ENCODE measurements at places on chromosomes 12 and 14. TPM values are rescaled to one million over a fixed set of nuclear protein-coding genes. Genes with fewer than 3 reads are reported as not detected.

DNA sequence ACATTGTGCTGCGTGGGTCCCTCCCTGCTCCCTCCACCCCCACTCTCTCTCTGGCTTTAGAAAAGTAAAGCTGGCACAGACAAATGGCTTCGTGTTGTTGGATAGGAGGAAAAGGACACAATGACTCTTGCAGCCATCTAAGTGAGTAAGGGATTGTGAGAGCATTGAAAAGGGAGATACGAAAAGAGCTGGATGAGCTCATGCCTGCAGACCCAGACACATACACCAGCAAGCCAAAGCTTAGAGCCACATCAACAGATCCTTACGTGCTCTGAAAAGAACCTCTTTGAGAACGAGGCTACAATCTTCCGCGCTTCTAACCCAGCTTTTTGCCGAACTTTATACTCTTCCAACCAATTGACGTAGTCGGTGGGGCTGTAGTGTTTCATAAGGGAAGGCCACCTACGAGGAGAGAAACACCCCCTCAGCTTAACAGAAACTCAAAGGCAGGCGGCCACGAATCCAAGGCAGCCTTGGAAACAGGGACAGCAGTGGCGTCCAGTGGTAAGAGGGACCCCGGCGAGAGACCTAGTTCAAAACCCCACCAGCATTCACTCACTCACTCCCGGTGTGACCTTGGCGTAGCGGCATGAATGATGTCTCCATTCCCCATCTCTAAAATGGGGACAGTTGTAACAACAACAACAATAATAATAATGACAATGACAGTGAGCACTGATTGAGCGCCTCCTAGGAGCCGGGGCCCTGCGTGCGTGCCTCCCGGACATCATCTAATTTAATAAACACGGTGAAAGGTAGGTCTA, 1.1 kb downstream of the FBXO21 start:
- peaks cover 24% of the 10 kb centered on the region for H3K4me1 ChIP-seq
- no peak for DNase-seq
- H3K27me3 ChIP-seq = peaks cover 14% of the 10 kb centered on the region
- H3K4me3 ChIP-seq = peak overlapping the region; percentile 94
- H3K27ac ChIP-seq = no peak overlapping the region
- H3K36me3 ChIP-seq = peaks cover 47% of the 10 kb centered on the region

GRCh38 chr14:70555890-70556289, 21.1 kb upstream of the ADAM20 start:
- H3K4me1 ChIP-seq = peaks cover 8% of the 10 kb centered on the region
- peak overlapping the region; percentile 11 for H3K27ac ChIP-seq
- peak; percentile 24 for DNase-seq

DNA sequence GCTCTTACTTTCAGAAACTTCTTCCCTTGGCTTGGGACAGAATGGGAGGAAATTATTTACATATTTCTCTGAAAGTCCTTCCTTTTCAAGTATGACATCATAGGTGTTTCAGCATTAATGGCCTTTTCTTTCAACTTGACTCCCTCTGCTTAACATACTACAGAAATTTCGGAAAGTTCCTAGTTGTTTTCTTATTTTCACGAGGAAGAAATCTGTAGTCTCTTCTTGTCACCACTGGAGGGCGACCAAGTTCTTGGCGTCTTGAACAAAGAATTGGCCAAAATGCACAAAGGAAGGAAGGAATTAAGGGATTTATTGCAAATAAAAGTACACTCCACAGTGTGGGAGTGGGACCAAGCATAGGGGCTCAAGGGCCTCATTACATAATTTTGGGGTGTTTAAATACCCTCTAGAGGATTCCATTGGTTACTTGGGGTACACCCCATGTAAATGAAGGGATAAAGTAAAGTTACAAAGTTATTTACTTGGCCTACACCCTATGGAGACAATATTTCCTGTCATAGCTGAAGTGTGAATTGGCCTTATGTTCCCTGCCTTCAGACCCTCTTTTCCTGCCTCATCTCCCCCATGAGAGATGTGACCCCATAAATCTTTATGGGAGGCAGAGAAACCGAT, 70.4 kb downstream of the RPL10L start:
- peak; percentile 50 for DNase-seq
- no peaks in the 10 kb centered on the region for H3K27me3 ChIP-seq
- H3K4me1 ChIP-seq = no peaks in the 10 kb centered on the region
- no peak overlapping the region for H3K4me3 ChIP-seq

GRCh38 chr12:94856324-94856723, 147.2 kb downstream of the NDUFA12 start:
- peaks cover 33% of the 10 kb centered on the region for H3K27me3 ChIP-seq
- no peaks in the 10 kb centered on the region for H3K4me1 ChIP-seq
- DNase-seq = no peak
- H3K27ac ChIP-seq = no peak overlapping the region

GRCh38 chr12:30996255-30996654, 69.7 kb downstream of the TSPAN11 start:
- H3K27me3 ChIP-seq = peaks cover 15% of the 10 kb centered on the region
- H3K27ac ChIP-seq = no peak overlapping the region
- H3K36me3 ChIP-seq = no peaks in the 10 kb centered on the region
- H3K4me1 ChIP-seq = no peaks in the 10 kb centered on the region

GRCh38 chr12:121614872-121615467, 11.4 kb upstream of the ORAI1 start:
- DNase-seq = no peak
- no peak overlapping the region for H3K4me3 ChIP-seq
- H3K27ac ChIP-seq = no peak overlapping the region
- H3K4me1 ChIP-seq = peaks cover 6% of the 10 kb centered on the region
- no peaks in the 10 kb centered on the region for H3K27me3 ChIP-seq
- H3K36me3 ChIP-seq = peaks cover 4% of the 10 kb centered on the region

DNA sequence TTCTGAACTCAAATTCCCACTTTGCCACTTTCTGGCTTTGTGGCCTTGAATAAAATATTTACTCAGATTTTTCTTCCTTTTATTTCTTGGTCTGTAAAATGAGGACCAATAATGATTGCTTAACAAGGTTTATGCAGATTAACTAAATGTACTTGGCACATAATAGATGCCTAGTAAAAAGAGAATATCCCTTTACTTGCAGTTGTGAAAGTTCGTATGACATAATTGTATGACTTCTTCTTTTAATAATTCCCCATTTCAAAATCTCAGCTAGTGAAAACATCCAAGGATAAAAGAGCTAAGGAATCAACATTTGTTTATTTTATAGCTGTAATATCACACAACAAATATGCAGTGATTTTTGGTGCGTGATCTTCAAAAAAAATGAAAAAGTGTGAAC, 215.6 kb upstream of the ATP2B1 start:
- DNase-seq = no peak
- peaks cover 7% of the 10 kb centered on the region for H3K4me1 ChIP-seq
- H3K27me3 ChIP-seq = no peaks in the 10 kb centered on the region
- H3K27ac ChIP-seq = no peak overlapping the region
- no peaks in the 10 kb centered on the region for H3K36me3 ChIP-seq

- no peaks in the 10 kb centered on the region for H3K4me1 ChIP-seq
- H3K36me3 ChIP-seq = no peaks in the 10 kb centered on the region
- H3K27ac ChIP-seq = no peak overlapping the region
- H3K4me3 ChIP-seq = no peak overlapping the region
- no peak for DNase-seq
Measured at GRCh38 chr14:86575141-86575540, 1045.2 kb downstream of the FLRT2 start.

DNA sequence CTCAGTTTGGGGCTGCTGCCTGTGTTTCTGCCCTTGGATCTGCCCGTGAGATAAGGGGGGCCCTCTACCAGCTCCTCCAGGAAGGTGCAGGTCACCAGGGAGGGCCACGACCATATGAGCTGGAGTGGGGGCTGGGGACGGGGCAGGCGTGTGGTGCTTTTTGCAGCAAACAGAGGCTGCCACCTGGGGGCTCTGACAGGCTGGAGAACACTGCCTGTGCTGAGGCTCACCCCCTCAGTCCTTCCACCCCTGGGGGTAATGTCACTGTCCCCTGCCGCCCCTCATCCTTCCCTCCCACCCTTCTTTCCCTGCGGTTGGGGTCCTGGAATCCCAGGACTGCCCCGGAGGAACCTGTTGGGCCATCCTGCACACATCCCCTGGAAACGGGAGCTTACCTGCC, 3.2 kb downstream of the PLD4 start:
- H3K36me3 ChIP-seq = peaks cover 3% of the 10 kb centered on the region
- H3K27ac ChIP-seq = no peak overlapping the region

DNA sequence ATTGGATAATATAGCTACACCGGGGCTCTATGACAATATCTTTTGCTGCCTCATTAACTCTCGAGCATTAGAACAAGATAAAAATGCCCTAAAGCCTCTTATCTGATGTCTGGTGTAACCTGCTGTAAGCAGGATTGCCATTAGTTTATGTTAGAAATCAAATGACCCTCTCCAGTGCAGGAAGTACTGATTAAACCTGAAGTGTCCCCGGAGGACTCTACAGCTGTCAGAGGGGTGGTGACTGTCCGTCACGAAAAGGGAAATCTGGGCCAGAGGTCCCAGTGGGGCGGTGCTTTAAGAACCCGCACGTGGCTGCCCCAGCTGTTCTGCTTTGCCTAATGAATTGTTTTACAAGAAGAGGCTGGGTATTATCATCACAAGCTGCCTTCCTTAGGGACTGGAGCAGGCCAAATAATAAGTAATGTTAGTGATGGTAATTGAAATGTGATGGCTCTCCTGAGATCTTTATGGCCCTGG, 55.7 kb downstream of the LIN52 start:
- H3K27ac ChIP-seq = no peak overlapping the region
- H3K36me3 ChIP-seq = peaks cover 6% of the 10 kb centered on the region
- no peak for DNase-seq
- H3K4me3 ChIP-seq = no peak overlapping the region
- peaks cover 3% of the 10 kb centered on the region for H3K4me1 ChIP-seq

DNA sequence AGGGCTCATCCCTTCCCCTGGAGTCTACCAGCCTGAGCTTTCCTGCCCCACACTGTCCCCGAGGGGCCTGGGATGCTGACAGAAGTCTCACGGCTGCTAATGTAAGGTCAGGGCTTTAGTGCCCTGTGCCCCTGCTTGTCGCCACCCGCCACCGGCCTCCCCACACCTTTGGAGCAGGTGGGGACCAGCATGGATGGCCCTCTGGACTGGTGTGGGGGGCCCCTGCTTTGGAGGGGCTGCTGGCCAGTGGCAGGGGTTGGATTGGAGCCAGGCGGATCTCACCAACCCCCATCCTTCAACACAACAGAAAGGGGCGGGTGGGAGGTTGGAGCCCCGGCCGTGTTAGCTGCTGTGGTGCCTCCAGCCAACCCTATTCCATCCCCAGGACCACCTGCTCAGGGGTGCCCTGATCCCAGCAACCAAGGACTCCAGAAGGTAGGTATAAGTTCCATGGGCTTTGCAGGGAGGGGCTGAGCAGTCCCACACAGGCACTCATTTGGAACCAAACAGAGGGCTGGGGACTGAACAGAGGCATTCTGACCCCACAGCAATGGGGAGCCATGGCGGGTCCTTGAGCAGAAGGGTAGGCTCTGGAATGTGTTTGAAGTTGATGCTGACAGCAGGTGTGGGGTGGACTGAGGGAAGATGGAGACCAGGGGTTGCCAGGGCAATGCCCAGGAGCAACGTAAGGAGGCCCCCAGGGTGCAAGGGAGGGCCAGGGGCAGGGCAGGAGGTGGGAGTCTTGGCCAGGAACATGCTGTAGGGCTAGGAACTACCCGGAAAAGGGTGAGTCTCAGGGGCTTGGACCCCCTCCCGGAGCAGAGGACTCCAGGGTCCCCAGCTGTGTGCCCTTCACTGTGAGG, 145.1 kb upstream of the C14orf180 start:
- peaks cover 9% of the 10 kb centered on the region for H3K4me1 ChIP-seq
- no peak overlapping the region for H3K4me3 ChIP-seq
- peaks cover 20% of the 10 kb centered on the region for H3K27me3 ChIP-seq
- no peak overlapping the region for H3K27ac ChIP-seq
- no peak for DNase-seq

DNA sequence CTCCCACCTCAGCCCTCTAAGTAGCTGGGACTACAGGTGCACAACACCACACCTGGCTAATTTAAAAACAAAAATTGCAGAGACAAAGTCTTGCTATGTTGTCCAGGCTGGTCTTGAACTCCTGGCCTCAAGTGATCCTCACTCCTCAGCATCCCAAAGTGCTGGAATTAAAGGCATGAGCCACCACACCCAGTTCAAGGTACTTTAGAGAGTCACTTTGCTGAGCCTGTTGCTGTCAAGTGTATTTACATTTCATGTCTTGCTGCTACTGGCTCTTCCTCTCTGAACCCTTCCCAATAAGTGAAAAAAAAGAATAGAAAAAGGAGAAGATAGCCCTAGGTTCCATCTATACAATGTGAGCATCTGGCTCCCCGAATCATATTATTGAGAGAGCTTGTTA, 38.4 kb downstream of the SLCO1A2 start:
- no peak overlapping the region for H3K27ac ChIP-seq
- no peak for DNase-seq
- no peaks in the 10 kb centered on the region for H3K4me1 ChIP-seq
- H3K36me3 ChIP-seq = no peaks in the 10 kb centered on the region
- no peak overlapping the region for H3K4me3 ChIP-seq

GRCh38 chr12:94225947-94226630, 77.7 kb downstream of the PLXNC1 start:
- no peaks in the 10 kb centered on the region for H3K4me1 ChIP-seq
- DNase-seq = no peak
- H3K27me3 ChIP-seq = peaks cover 66% of the 10 kb centered on the region
- no peak overlapping the region for H3K27ac ChIP-seq
- H3K36me3 ChIP-seq = no peaks in the 10 kb centered on the region

DNA sequence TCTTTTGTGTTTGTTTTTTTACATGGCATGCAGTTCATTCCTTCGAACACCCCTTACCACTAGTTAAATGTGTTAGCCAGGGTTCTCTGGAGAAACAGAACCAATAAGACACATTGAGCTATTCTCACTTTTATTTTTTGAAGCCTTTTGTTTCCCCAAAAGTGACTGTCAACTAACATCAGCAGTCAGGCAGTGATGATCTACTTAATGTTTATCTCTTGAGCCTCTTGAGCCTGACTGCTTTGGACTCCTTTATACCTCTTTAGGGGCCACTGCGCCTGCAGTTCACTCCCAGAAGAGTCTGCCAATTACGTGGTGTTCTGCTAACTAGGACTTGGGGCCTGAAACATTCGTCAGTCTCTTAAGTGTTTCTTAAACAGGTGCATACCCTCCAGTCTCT, 163.7 kb upstream of the FLRT2 start:
- no peaks in the 10 kb centered on the region for H3K4me1 ChIP-seq
- no peak for DNase-seq
- H3K27me3 ChIP-seq = no peaks in the 10 kb centered on the region

- no peak overlapping the region for H3K4me3 ChIP-seq
- no peaks in the 10 kb centered on the region for H3K27me3 ChIP-seq
- peak; percentile 65 for DNase-seq
- H3K4me1 ChIP-seq = peaks cover 54% of the 10 kb centered on the region
Measured at GRCh38 chr12:124636138-124636978, 68.9 kb upstream of the NCOR2 start.

DNA sequence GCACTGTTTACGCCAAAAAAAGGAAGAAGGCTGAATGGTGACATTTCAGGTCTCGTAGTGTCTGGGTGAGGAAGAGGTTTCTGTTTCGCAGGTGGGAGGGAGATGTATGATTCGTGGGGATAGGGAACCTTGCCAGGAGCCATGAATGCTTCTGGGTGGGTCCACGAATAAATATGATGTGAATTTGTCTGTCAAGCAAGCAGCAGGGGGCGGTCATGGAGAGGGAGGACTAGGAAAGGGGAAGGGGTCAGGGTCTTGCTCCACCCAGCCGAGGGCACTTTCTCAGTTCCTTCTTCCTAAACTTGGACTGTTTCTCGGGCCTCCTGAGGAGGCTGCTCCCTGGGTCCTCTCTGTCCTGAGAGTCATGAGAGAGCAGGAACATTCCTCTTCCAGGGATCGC, 72.5 kb downstream of the LGMN start:
- no peak overlapping the region for H3K27ac ChIP-seq
- H3K4me3 ChIP-seq = no peak overlapping the region
- H3K4me1 ChIP-seq = no peaks in the 10 kb centered on the region
- DNase-seq = no peak

Gene CLEC4D
- not detected for total RNA-seq

Gene CD4
- not detected for total RNA-seq

Gene RND1
- 7.4 TPM for total RNA-seq

Gene KRT6C
- not detected for total RNA-seq

Gene INSM2
- total RNA-seq = not detected

Gene MAP3K9
- 23.3 TPM for total RNA-seq

Gene ATP6V1D
- total RNA-seq = 53.3 TPM

All from Calu3 (cell line).